ENCODE measurements at places on chromosomes 7 and 10. TPM values are rescaled to one million over a fixed set of nuclear protein-coding genes. Genes with fewer than 3 reads are reported as not detected.

DNA sequence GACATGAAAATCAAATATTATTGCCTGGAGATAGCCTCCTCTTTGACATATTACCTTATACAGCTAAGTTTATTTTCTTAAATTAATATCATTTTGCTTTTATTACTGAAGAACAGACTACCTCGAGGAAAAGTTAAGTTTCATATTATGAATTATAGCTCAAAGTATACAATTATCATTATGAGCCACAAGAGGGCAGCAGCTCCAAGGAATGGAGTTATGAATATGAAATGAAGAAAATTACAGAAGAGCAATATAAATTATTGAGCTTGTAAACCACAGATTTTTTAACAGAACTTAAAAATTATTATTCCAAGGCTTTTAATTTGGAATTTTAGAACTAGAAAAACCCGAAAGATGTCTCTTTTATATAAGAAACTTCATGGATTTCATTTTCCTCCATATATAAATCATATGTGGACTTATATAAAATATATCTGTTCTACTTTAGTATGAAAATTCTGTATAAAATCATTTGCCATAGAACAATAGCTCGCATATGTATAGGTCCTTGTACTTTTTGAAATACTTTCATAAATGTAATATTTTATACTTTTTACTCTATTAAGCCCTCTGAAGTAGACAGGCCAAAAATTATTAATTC is 40.1 kb downstream of the IQUB start:
- no peak for DNase-seq

DNA sequence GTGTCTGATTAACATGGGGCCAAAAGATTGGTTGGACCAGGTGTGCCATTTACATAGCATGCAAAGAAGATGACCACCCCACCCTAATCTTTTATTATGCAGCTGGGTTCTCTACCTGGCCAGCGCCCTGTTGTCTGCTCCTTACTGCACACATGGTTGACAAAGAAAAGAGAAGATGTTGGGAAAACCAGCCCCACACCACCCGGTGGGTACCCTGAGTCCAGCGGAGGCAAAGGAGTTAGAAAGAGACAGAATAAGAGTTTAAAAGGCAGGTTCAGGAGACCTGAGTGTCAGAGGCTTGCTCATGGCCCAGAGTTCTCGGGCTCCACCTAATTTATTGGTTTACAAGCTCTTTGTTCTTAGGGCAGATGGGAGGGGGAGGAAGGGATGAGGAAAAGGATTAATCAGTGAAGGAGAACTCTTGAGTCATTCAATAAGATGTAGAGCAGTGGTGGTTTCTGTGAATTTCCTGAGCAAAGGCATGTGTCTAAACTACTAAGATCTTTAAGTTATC is 24.1 kb upstream of the ABCA13 start:
- DNase-seq: no peak

DNA sequence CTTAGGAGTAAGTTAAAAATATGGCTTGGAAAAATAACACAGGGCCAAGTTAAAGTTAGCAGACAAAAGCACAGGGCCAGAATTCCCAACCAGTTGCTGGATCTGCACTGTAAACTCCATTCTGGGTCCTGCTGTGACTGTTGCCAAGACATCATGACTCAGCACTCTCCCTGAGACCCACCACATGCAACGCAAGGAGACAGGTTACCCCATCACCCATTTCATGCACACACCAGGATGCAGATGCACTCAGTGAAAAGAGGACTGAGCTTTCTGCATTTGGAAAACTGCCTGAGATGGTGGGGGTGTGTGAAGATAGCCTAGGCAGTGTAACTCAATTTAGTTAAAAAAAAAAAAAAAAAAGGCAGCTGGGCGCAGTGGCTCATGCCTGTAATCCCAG is 97.6 kb upstream of the ZNF438 start:
- DNase-seq: no peak

DNA sequence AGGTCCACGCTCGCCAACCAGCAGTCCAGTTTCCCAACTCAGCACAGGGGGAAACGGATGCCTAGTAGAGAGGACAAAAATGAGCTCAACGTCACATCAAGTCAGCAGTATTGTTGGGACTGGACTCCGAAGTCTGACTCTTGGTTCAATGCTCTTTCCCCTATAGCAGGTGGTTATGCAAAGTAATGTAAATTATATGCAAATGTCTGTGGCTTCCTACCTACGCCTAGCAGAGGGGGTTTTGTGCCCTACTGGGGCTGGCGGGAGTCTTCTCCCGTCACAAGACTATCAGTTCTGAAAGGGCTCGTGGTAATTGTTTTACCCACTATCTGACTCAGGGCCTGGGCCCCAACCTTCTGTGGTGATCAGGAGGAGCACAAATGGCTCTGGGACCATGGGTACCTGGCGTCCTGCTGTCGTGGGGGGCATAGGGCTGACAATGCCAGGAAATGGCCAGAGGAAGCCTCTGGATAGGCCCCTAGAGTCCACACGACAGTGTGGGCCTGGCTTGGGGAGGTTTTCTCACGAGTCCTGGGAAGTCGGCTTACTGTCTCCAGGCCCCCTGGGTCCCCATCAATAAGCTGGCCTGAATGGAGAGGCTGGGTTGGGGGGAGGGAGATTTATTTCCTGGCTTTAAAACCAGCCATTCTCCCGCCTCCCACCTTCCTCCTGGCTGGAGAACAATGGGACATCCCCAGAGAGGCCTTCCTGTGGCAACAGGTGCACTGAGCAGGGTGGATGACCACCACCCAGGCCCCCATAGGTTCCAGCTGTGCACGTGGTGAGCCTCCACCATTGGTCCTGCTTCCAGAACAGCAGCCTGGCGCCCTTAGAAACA is 41.8 kb downstream of the UNC5B start:
- no peak for DNase-seq

GRCh38 chr10:101041252-101041761 is 10.3 kb downstream of the SFXN3 start:
- peak; percentile 67 for DNase-seq

DNA sequence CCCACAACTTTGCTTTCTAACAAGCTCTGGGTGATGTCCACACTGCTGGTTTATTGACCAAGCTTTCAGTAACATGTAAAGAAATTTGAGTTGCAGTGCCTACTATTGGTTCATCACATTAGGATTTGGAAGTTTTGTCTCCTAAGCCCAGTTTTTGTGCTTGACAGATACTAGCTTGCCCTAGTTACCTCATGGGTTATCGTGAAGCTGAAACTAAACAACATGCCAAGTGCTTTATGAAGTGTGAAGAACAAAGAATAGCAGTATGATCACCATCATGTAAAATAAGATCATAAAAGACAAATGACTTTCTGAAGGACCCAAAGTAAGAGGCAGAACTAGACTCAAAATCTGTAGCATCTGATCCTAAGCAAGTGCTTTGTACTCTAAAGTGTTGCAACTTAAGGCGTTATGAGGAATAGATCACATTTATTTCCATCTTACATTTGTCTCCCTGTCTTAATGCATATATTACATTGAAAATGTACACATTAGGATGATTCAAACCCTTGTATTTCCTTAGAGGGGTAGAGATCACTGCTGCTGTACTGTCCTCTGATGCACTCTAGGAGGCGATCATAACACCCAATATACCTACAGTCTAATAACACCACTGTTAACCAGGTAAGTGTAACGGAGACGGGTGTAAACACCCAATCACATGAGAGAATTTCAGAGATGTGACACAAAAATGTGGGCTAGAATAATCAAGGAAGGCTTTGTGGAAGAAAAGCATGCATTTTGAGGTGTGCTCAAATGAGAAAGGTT is 71.3 kb downstream of the NRCAM start:
- DNase-seq: no peak

DNA sequence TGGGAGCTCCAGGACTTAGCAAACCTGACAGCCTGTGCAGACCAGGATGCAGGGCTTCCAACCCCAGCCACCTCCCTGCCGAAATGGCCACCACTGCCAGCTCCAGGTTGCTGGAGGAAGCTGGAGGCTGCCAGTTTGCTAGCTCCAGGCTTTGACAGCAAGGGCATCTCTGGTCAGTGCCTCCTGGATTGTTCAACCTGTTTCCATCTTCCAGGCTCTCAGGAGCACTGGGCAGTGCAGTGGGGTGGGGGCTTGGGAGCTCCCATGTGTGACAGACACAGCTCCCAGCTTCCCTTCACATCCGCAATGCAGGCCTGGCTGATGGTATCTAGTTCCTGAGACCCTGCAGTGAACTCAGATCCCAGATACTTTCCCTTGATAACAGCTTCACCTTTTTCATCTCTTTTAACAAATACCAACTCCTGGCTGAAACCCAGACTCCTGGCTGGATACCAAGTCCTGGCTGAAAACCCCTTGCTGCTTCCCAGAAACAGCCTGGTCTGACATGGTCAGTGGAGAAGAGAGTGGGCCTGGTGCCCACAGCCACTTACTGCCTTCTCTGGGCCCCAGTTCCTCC is 20.8 kb upstream of the RET start:
- peak; percentile 68 for DNase-seq

- DNase-seq: no peak
Observed at GRCh38 chr10:111281516-111281915, 204.7 kb downstream of the ADRA2A start.

GRCh38 chr7:152011860-152012259 is 13.6 kb upstream of the GALNT11 start:
- DNase-seq: no peak

DNA sequence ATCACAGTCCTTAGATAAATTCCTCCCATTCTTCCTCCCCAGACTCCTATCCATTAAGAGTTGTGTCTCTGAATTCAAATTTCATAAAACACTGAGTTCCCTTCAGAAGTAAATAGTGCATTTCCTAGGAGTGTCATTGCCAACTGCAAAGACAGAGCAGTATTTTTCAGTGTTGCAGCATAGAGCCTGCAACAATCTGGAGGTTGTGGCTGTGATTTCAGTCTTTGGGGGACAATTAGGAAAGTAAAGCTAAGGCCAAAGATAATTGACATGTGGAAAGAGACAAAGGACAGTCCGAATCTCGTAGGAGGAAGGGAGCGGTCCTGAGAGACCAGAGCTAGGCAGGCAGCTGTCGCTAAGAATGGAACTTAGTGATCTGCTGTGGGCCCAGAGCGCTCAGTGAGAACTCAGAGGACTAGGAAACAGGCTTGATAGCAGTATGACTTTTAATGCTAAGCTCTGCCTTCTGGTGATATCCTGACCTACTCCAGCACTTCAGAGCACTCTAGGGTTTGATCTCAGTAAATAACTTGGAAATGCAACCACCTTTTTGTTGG is 46.2 kb downstream of the PRPF18 start:
- no peak for DNase-seq

DNA sequence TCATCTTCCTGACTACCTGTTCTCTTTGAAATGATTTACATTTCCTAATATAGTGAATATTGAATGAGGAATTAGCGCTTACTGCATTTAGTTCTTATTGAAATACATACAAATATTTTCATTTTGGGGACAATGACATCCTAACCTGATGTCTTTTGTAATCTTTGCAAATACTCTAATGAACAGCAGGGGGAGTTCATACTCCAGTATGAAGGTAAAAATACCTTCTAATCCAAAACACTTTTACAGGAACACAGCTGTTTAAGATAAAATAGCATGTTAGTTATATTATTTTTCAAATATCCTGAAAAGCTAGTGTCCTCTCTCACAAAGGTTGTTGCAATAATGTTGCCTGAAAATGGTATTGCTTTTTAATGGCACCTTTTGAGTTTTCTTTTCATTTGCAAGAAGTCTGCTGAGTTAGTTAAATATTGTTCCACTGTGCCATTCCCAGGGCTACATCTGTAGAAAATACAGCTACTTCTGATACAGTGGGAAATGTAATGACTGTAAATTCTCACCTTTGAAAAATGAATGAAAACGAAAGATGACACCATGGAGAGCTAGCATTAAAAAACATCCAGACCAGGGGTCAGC is 400.0 kb downstream of the PHF14 start:
- no peak for DNase-seq

DNA sequence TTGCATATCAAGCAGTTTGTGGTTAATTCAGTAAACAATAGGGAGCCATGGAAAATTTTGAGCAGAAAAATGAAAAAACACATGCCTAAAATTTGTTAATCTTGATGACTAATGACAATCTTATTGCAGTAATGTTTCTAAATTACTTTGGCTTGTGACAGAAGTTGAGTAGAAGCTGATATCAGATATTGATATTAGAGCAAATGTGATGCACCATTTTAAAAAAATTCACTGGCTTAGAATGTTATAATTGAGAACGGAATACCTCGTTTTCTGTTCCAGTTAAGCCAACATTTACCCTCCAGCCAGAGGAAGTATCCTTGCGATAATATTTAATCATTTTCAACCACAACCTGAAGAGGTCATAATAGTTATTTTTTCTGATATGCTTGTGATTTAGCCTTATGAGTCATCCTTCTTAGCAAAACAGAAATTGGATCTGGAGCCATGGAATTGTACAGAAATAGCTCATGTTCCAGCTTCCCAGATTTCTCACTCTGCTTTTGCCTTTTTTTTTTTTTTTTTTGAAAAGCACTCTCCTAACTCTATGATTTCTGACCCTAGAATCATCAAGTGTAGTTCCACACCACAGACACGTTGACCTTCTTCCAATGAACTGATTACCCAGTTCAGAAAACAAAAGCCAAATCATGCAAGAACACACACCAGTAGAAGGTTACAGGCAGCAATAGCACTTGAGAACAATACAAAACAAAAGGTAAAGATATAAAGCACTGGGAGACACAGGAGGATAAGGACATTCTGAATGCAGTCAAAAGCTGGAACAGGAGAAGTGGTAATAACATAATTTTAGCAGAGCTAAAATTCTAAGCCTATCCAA is 96.8 kb upstream of the PHYHIPL start:
- DNase-seq: no peak

- peak; percentile 66 for DNase-seq
Observed at GRCh38 chr10:118853916-118854315, 99.1 kb upstream of the CACUL1 start.

- DNase-seq: no peak
Observed at GRCh38 chr7:151539088-151539671, 19.5 kb upstream of the RHEB start.

- DNase-seq: peak; percentile 98
Observed at GRCh38 chr10:58267713-58268453, at the start of gene IPMK. TSS of gene IPMK (minus strand) at chr10:58267894. CDS start at chr10:58267611, 283 bp downstream.

DNA sequence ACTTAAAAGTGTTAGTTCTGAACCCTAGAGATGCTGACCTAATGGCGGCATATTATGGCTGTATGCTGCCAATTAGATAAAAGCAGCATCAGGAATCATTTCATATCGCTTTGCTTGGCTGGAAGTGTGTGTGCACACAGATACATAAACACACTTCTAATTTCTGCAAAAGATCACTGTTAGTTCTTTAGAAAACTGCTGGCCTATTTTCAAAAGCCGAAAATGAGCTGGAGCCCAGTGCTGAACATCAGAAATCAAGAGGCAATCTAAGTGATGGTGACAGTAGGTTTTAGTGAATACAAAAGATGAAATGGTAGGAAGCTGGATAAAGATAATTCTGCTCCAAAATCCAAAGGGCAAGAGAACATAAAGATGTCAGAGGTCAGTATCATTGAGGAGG is 745.8 kb upstream of the LRRTM3 start:
- DNase-seq: no peak

PKD2L1 gene
- 0.22 TPM for total RNA-seq

ZNF503 gene
- 6.0 TPM for total RNA-seq

GPR37 gene
- 16.0 TPM for total RNA-seq

HK1 gene
- 4.2 TPM for total RNA-seq

CHN2 gene
- total RNA-seq: 57.7 TPM

PNLIPRP1 gene
- not detected for total RNA-seq

CPEB3 gene
- 6.4 TPM for total RNA-seq

AGR2 gene
- 0.29 TPM for total RNA-seq

C7orf57 gene
- not detected for total RNA-seq

CYP2W1 gene
- not detected for total RNA-seq

SUGCT gene
- 14.7 TPM for total RNA-seq
